Cerebellum (tissue), 4 donors: ENCODE measurements at places on chromosomes 7 and 10. TPM values are rescaled to one million over a fixed set of nuclear protein-coding genes. Genes with fewer than 3 reads are reported as not detected.

DNA sequence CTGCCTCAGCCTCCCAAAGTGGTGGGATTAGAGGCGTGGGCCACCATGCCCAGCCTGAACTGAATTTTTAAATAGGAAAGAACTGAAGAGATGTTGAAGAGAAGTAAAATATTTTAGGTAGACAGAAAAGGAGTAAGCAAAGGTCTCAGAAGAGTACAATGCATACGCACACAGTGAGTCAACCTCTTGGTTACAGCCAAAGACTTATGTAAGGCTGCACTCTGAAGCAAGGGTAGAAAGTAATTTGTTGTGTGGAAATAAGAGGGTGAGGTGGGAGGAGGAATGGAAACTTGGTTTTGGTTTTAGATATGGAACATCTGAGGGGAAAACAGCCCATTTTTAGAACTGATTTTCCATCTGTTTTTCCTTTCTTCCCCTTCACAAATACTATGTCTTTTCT, 17.6 kb downstream of the KRIT1 start:
- no peak for DNase-seq

GRCh38 chr10:14691359-14691758, 83.3 kb downstream of the FAM107B start:
- no peak for DNase-seq

GRCh38 chr7:143408686-143409561, at the start of gene EPHA1:
Gene EPHA1 (minus strand): TSS chr7:143408856. CDS start chr7:143408805, 51 bp downstream.
- peak; percentile 83 for DNase-seq

- no peak for DNase-seq
Measured at GRCh38 chr10:106508950-106509349, 655.6 kb downstream of the SORCS1 start.

- DNase-seq: no peak
Measured at GRCh38 chr7:25565002-25565401, 336.7 kb upstream of the NPVF start.

GRCh38 chr7:120645966-120646365, 212.0 kb downstream of the TSPAN12 start:
- peak; percentile 32 for DNase-seq

GRCh38 chr7:48637382-48637781, 287.0 kb upstream of the CDC14C start:
- no peak for DNase-seq

- DNase-seq: no peak
Measured at GRCh38 chr10:112711366-112711765, 238.7 kb upstream of the TCF7L2 start.

DNA sequence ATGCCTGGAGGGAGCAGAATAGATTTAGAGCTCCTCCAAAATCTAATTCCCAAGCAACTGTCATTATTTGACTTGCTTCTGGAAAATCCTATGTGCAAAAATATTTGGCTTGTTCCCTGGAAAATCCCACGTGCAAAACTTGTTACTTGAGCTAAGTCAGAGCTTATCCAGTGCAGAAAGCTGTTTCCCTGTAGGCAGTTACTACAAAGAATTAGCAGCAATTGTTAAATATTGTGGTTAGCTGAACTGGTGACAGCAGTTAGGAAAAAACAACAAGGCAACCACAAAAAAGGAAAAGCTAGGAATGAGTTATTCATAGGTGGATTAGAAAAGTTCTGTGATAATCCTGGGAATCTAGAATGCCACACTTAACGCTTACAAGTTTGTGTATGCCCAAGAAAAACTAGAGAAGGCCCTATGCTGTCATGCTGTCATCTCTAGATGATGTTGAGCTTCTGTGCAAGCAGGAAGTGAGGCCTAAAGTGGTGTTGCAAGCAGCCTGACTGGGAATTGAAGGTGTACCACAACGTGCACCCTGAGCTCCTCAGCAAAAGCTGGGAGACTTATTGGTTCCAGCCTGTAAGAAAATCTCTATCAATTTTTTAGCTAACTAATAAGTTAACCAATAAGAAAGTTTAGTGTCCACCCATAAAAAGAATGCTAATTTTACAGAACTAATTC, 738.6 kb upstream of the LRRTM3 start:
- DNase-seq: no peak

- no peak for DNase-seq
Measured at GRCh38 chr7:79281426-79281825, 172.0 kb downstream of the MAGI2 start.

DNA sequence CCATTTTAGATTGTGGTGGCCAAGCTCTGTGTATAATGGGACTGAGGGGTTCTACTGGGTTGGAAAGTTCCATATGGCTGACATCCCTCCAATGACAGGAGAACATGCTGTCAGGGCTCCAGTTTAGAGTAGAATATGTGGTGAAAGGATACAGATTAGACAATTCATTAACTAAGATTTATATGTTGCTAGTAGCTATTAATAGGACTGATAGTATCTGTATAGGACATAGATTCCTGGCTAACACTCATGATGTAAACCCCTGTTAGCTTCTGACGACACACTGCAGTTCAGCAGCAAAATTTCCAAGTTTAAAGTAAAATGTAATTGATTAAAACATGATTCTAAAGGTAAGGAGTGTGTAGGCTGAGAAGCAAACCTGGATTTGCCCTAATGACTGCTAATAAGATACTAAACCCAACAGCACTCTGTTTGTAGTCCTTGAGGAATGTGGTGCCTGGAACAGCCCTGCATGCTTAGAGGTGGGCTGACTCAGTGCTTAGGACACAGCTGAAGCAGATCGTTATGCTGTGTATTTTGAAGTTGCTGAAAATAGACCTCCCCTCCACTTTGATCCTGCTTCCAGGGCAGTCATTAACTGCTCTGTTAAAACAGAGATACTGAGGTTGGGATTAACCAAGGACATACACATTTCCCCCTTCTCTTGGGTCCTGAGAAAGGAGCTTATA, 1129.6 kb downstream of the SORCS3 start:
- DNase-seq: no peak

GRCh38 chr10:93867525-93867924, 26.3 kb upstream of the SLC35G1 start:
- no peak for DNase-seq

DNA sequence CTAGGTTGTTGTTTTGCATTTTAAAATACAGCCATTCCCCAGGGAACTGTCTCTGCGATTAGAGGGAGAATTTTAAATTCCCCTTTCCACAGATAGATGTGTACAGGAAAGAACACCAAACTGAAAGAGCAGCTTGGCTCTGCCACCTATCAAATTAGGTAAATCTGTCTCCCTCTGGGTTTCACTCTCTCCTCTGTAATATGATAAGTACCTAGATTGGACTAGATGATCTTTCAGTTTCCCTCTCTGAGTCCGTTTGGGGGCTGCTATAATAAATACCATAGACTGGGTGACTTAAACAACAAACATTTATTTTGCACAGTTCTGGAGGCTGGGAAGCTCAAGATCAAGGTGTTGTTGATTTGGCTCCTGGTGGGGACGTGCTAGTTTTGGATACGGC, 186.0 kb downstream of the KIF20B start:
- no peak for DNase-seq

GRCh38 chr10:103840740-103841070, 14.7 kb downstream of the SH3PXD2A start:
- no peak for DNase-seq

- no peak for DNase-seq
Measured at GRCh38 chr7:47672271-47672791, 90.4 kb upstream of the TNS3 start.

- no peak for DNase-seq
Measured at GRCh38 chr10:58282615-58283014, 13.7 kb downstream of the CISD1 start.

DNA sequence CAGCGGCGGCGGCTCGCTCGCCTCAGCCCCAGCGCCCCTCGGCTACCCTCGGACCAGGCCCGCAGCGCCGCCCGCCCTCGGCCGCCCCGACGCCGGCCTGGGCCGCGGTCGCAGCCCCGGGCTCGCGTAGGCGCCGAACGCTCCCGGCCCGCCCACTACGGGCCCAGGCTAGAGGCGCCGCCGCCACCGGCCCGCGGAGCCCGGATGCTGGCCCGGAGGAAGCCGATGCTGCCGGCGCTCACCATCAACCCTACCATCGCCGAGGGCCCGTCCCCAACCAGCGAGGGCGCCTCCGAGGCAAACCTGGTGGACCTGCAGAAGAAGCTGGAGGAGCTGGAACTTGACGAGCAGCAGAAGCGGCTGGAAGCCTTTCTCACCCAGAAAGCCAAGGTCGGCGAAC, 18.2 kb upstream of the TSPAN33 start:
- no peak for DNase-seq

GRCh38 chr10:49761789-49762565, at the start of gene OGDHL:
Gene OGDHL (minus strand): TSS chr10:49762323. CDS start chr10:49758592, 3,731 bp downstream.
- peak; percentile 92 for DNase-seq

DNA sequence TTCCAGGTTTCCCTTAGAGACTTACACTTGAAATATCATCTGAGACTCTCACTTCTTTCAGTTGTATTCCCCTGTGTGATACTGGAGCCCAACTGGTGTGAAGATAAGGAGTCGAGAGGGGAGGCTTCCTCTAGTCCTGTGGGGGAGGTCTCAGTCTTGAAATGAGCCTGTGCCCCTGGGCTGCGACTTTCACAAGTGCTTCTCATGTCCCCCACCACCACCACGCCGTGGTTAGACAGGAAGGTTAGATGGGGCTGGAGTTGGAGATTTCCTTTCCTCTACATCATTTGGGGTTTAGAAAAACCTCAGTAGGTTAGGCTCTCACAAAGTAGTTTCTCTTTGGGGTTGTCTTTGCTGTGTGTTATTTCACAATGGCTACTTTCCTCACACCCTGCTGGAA, 25.6 kb upstream of the MKX start:
- DNase-seq: no peak

- DNase-seq: no peak
Measured at GRCh38 chr10:63437116-63437949, 28.4 kb downstream of the JMJD1C start.

GRCh38 chr10:21069929-21070700, 173.0 kb upstream of the NEBL start:
- peak; percentile 28 for DNase-seq

DNA sequence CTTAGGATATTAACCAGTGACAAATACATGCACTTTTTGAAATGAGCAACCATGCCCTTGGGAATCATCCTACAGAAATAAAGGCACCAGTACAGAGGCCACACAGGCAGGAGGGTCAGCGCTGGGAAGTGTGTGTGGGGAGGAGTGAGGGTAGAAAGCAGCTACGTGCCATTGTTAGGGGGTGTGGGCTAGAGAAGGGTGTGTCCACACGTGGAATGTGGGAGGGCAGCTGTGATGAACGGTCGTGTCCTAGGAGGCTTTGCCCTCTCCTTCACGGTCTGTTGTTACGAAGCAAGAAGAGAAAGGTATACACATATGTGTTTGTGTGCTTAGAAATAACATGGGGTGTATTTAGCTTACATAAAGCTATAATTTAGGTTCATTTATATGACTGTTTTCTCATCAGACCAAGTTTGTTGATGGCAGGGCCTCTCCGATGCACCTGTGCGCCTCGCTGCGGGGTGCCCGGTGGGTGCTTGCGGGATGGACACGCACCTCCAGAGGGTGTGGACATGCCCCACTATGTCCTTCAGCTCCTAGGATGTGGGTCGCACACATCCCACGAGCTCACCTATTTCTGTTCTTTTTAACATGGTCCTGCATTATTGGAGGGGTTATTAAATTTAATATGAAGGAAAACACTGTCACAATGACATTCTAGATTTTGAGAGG, 16.9 kb upstream of the GET4 start:
- DNase-seq: no peak

The AGAP9 gene
- 4.4 TPM for total RNA-seq

The ZPBP gene
- not detected for total RNA-seq

The SPDYE1 gene
- total RNA-seq: 0.09 TPM

The KLLN gene
- total RNA-seq: 0.82 TPM

The ACTL6B gene
- total RNA-seq: 58.7 TPM

The TMEM140 gene
- 0.18 TPM for total RNA-seq

The HPSE2 gene
- not detected for total RNA-seq

The ANKRD1 gene
- not detected for total RNA-seq

The PTPRZ1 gene
- total RNA-seq: 180 TPM

The CTBP2 gene
- total RNA-seq: 57.7 TPM

The TAS2R38 gene
- total RNA-seq: not detected

The CCL24 gene
- not detected for total RNA-seq

The C10orf62 gene
- total RNA-seq: 0.73 TPM

The SPDYE2 gene
- not detected for total RNA-seq

The TMEM248 gene
- 50.7 TPM for total RNA-seq

The SLC26A5 gene
- total RNA-seq: 0.18 TPM

The RBP3 gene
- total RNA-seq: not detected

The ENTPD1 gene
- 12.2 TPM for total RNA-seq

The PITRM1 gene
- total RNA-seq: 53.3 TPM

The C10orf90 gene
- not detected for total RNA-seq

The MACC1 gene
- total RNA-seq: 0.18 TPM
